A375 (cell line): ENCODE measurements at places on chromosomes 7 and 10. TPM values are rescaled to one million over a fixed set of nuclear protein-coding genes. Genes with fewer than 3 reads are reported as not detected.

The CFAP43 gene
- 0.19 and 0.37 TPM in 2 replicates for total RNA-seq

The ZNF804B gene
- total RNA-seq: not detected in 2 replicates

The HOXA13 gene
- 0.11 and 0.26 TPM in 2 replicates for total RNA-seq

The SPDYE2 gene
- total RNA-seq: not detected in 2 replicates

The CXCL12 gene
- not detected in 2 replicates for total RNA-seq

The CHN2 gene
- total RNA-seq: 0.79 and 5.9 TPM in 2 replicates

The GNG11 gene
- 13.0 and 23.2 TPM in 2 replicates for total RNA-seq

The IQUB gene
- total RNA-seq: not detected in 2 replicates

The TLX1 gene
- not detected in 2 replicates for total RNA-seq

The GPNMB gene
- 25.9 and 26.3 TPM in 2 replicates for total RNA-seq

The SRGN gene
- 2.5 and 3.8 TPM in 2 replicates for total RNA-seq

The GPR26 gene
- total RNA-seq: not detected in 2 replicates

The STAG3 gene
- 0.45 and 1.2 TPM in 2 replicates for total RNA-seq

The MSMB gene
- not detected in 2 replicates for total RNA-seq
